Activated CD8-positive, alpha-beta memory T cell treated with anti-CD3 and anti-CD28 coated beads for 1 hour (primary cell): ENCODE measurements at places on chromosomes 3 and 15.

DNA sequence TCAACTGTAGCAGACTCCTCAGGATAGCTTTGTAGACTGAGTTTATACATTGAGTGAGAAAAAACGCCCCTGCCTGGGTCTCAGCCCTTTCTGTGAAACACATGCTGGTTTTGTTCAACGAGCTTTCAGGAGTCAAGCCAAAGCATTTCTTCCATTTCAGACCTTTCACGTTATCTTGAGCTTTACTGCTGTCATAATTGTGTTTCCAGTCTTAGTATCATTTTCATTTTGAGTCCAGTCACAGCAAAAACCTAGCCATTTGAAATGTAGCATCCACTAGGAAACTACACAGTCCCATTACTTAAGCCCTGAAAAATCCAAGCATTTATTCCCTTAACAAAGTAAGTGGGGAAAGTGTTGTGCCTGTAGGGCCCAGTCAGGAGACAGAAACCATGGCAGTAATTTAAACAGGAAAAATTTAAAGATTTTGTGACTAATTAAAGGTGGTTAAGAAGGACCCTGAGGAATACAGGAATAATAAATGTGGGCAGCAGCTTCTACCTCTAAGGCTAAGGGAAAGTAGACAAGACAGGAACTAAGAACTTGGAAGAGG lies 110.1 kb upstream of the ABHD17C start:
- no peak for DNase-seq

DNA sequence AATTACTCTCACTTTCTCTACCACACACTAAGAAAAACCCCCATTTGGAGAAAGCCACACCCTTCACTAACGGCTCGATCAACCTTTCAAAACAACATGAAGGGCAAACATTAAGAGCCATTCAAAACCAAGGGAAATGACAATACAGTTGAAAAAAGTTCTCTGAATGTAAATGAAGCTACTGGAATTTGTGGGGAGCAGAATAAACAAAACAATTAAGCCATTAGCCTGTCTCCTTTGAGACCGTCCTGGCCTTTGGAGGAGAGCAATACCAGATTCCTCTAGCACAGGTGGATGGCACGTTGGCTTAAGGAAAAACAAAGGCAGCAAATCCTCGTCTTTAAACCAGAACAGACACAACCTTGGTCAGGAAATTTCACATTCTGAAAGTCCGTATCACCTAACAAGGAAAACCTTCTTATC lies 18.7 kb downstream of the MYO1E start:
- no peak for DNase-seq

DNA sequence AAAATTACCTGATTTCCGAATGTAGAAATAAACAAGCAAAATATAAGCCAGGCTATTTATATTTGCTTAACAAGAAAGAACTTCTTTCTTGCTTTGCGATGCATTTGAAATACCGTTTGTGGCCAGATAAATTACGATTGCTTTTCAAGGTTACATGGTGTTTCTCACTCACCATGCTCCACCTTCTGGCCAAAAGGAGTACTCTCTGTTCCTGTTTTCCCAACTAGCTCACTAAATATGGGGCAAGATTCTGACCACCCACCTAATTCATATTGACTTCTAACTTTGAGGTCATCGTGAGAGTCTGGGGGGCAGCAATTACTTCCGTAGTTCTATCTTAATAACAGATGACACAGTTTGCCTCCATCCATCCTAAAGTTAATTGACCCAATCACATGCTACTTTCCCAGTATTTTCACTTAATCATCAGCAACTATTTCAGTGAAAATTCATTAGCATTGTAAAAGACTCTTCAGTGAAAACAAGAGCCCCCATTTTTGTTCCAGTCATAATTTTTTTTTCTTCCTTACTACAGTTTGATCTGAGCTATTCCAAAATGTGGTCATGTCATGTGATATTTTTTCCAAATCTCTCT lies 25.9 kb downstream of the ACP3 start:
- no peak for DNase-seq

- DNase-seq, result no peak
Measured at GRCh38 chr3:16311960-16312451, 47.0 kb downstream of the OXNAD1 start.

- no peak for DNase-seq
Measured at GRCh38 chr3:173395412-173396181, 1.9 kb upstream of the NLGN1 start.

DNA sequence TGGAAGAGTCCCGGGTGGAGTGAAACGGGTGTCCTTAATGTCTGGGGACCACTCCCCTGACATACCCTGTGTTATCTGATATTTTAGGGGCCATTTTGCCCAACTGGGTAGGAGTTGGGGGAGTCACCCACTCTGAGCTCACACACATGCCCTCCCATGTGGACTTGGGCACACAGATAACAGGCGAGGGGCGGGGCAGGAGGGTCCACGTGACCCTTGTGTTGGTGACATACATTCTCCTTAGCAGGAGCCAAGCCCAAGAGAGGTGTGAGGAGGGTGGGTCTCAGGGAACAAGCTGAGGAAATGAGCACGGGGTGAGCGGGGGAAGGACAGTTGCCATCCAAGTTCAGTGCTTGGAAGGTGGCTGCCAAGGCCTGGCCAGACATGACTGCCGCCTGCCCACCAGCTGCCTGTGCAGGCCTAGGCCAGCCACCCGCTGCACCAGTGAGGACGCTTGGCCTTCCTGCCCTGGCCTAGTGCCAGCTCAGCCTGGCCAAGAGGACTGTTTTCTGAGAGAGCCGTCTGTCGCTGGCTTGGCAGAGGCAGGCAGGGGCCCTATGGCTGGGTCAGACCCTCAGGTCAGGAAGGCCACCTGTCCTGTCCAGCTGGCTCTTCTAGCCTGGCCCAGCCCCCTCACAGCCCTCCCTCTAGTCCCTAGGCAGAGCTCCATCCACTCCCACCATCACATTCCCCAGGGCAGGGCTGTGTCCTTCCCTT lies 31.3 kb upstream of the TMEM115 start:
- DNase-seq, result no peak

- no peak for DNase-seq
Measured at GRCh38 chr3:52218937-52219650, 6.4 kb downstream of the TLR9 start.

DNA sequence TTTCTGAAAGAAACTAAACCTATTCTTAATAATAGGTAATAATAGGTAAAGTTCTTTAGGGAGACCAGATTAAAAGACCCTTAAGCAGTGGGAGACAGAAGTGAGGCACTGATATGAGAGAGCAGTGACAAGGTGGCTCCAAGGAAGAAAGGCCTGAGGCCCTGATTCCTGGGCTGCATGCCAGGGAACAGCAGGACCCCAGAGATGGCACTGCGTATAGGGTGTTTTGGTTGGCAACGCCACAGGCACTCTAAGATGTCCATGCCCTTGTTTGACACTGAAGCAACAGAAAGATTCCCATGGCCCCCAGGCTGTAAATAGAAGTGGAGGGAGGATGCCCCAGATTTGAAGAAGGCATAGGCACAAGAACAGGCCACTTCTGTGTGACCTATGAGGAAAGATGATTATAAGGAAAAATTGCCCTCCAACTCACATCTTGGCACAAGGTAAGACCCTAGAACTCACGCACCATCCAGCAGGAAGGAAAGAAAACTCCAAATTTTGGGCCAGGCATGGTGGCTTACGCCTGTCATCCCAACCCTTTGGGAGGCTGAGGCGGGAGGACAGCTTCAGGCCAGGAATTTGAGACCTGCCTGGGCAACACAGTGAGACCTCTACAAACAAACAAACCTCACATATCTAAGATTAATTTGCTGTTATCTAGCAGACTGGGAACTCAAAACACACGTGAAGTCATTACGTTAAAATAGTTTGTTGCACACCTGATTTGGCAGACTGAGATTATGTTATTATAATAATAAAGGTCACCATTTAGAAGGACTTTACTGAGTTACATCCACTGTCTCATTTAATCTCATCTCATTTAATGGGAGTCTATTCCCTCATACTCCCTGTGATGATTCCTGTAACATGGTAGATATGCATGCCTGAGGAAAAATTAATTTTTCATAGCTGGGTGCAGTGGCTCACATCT lies 10.5 kb upstream of the BLM start:
- no peak for DNase-seq

DNA sequence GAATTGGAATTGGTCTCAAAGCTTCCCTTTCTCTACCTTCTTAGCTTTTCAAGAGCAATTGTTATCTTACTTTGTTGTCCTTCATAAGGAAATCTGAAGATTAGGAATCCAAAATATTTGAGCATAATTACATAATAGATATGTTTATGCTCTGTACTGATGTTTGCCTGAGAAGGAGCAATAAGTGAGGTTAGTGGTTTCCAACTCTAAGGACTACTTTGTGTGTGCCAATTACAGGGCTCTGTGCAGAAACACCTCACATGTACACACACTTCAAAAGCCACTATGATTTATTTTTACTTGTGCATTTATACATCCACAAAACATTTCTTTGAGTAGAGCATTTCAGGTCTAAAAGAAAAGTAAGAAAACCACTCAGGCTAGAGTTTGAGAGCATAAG lies 49.9 kb downstream of the MME start:
- DNase-seq, result no peak

DNA sequence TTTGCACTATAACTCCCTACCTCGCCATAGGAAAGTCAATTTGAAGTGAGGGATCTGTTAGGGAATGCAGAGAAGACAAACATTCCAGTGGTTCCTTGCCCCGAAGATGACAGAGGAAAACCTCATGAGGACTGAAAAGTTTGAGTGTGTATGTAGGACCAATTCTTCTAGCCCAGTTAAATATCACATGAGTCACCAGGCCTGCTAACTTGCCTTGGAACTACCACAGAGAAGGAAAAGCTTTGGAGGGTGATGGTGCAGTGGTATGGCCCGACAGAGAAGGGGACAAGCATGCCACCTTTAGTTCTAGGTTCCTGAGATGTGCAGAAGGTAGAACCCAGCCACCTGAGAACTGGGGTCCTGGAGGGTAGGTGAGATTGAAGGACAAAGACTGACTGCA lies 2.6 kb upstream of the UPK1B start:
- DNase-seq, result no peak

- DNase-seq, result no peak
Measured at GRCh38 chr15:67061811-67062368, 3.5 kb upstream of the SMAD3 start.

GRCh38 chr15:97687654-97688053 lies 272.8 kb upstream of the ARRDC4 start:
- DNase-seq, result no peak

DNA sequence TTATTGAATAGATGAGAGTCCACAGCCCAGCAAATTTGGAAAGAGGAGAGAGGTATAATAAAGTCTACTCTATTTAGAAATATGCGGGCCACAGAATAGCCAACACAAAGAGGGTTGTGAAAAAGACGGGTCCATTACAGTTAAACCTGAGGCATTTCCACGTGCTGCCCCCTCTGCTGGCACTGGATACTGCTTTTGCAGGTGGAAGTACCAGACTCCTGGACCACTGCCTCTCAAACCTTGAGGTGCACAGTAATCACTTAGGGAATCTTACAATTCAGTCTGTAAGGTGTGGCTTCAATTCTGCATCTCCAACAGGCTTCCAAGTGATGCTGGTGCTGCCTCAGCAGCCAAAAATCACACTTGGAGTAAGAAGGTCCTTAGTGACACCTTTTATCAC lies 3.0 kb upstream of the TFDP2 start:
- DNase-seq, result no peak
